ENCODE measurements at places on chromosomes 6 and 20.

GRCh38 chr6:166145751-166146150, 21.9 kb downstream of the TBXT start:
- no peak for DNase-seq

DNA sequence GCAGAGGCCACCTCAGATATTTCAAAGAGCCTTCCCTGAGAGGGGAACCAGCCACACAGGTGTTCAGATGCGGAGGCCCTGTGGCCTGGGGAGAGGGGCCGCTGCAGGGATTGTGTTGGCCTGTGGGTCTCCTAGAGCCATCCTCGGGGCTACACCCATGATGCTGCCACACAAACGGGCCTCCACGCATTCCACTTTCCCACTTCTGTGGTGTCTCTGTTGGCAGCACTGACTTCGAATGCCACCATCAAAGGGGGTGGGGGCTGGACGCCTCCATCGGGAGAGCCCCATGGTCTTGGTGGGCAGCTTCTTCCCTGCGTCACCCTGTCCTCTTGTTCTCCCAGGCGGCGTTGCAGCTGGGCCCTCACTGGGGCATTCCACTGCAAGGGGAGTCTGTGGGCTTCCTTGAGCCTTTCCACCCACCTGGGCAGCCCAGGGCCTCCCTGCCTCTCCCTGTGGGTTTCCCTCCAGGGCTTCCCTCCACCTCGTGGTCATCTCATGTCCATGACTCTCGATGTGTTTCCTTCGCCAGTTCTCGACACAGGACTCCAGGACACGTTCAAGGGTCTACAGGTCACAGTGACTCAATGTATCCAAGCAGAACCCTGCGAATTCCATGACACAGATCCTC, 145.5 kb downstream of the ERMARD start:
- no peak for DNase-seq

DNA sequence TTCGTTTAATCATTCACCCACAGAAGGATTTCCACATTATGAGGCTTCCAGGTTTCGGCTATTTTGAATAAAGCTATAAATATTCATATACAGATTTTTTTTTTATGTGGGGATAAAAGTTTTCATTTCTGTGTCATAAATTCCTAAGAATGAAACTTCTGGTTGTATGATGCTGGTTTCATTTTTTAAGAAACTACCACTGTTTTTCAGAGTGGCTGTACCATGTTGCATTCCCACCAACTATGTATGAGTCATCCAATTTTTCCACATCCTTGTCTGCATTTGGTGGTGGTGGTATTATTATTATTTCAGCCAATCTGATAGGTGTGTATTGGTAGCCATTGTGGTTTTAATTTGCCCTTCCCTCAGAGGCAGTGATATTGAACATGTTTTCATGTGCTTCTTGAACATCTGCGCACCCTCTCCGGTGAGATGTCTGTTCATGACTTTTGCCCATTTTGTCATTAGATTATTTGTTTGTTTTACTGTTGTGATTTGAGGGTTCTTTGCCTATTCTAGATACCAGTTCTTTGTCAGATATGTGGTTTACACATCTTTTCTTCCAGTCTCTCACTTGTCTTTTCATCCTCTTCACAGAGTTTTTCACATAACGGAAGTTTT, 75.5 kb downstream of the DOK5 start:
- DNase-seq: peak; percentile 45

GRCh38 chr6:15752820-15753219, 90.0 kb upstream of the DTNBP1 start:
- peak; percentile 15 for DNase-seq

DNA sequence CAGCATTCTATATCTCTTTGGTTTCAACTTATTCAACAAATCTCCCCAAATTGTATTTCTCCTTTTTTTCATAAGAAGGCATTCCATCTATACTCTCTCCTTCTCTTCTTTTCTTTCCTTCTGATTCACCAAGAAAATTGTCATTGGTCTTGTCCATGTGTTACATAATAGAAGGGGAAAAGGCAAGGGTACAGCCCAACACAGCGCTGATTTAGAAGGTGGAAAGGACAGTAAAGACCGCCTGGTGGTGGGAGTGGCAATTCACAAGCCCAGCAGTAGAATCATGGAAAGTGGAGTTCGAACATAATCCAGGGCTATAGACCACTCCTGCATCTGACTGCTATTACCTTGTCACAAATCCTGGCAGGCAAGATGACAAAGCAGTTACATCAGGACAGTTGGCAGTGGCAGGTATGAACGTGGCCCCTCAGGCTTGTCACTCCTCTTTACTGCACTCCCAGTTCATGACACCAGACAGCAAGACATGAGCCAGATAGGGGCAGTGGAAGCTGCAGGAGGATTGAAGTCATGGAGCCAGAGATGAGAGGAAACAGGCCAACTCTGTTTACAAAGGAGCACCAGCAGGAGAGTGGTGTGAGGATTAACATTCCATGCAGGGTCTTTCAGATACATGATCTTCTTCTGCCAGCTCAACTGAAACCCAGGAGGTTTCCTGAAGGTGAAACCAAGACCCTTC, 2.1 kb upstream of the TNFAIP3 start:
- DNase-seq: no peak

DNA sequence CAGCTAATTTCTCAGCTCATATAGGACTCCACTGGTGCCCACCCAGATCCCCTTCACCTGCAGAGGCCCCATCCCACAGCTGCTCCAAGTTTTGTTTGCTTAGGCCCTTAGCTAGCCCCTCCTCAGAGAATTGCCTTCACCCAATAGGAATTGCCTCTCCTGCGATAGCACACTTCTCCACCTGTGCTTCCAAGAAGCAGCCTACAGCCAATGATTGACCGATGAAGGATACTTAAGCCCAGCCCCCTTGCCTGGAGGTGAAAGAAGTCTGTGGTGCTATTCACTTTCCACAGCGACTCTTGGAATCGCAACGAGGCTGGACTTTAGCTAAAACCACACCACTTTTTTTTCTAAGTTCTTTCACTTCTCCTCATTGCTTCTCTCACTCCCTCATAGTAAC, 353.2 kb upstream of the BTBD3 start:
- DNase-seq: no peak

DNA sequence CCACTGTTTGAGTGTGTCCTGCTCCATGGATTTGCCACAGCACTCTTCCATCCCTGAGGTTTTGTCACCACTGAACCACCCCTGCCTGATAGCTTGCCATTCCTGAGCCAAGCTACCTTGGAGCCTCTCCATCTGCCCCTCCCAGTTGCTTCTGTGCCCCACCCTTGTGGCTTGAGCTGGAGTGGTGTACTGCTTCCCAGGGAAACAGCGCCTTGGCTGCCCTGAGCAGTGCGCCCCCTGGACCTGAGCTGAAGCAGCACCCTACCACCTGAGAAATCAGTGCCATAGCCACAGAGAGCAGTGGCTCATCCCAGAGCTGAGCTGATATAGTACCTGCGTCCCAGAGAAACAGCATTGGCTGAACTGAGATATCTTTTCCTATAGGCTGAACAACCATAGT, 40.3 kb downstream of the IL22RA2 start:
- no peak for DNase-seq

DNA sequence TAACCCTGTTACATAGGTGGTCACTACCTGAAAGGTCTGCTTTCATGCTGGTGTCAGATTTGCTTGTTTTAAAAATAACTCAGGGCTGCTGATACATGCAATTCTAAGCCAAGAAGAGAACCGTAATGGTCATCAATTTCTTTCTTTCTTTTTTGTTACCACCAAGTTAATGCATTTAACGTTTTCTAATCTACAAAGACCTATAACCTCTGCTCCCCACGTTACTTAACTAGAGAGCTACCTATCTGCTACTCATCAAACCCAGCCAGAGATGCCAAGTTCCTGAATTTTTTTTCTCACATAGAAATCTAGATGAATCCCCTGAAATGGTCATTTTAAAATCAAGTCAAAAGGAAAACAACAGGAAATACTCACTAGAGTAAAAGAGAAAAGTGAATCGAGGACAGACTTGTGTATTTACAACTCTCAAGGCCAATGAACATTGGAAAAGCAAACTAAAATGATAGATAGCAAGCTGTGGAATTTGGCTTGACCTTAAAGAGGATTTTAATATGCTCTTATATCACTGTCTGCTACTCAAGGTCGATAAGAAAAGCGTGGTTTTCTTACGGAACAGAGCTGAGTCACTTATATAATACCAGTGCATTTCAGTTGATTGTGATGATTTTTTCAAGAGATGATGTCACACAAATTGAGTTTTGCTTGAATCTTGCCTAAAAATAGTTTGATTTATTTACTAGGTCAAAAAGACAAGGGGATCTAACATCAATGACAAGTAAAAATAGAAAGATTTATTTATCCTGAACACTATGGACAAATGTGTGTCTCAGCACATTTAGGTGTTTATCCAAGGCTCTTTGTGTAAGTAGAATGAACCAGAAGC, 67.9 kb downstream of the SGK1 start:
- DNase-seq: peak; percentile 63

DNA sequence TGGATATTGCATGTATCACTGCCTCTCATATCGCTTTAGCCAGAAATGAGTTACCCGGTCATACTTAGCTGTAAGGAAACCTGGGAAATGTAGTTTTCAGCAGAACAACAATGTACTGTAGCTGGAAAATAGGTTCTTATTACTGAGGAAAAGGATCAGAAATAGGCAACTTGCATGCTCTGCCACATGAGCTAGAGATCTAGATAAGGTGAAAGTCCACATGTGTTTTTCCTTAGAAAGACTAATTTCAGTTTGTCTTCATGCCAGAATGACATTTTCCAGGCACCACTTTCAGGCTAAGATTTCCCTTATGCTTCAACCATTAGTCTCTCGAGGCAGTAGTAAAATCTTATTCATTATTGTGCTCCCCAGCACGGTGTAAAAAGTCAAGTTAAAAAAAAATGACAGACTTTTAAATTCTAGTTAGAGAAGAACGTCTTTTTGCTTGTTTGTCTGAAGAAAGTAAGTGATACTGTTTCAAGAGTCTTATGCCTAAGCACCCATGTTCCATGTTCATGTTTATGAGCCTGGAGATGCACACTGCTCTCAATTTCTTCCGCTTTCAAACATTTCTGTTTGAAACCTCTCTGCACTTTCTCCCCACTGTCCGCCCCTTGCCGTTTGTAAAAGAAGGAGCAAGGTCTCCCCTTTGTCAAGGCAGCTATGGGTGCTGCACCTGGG, 67.6 kb downstream of the ZNF831 start:
- no peak for DNase-seq

DNA sequence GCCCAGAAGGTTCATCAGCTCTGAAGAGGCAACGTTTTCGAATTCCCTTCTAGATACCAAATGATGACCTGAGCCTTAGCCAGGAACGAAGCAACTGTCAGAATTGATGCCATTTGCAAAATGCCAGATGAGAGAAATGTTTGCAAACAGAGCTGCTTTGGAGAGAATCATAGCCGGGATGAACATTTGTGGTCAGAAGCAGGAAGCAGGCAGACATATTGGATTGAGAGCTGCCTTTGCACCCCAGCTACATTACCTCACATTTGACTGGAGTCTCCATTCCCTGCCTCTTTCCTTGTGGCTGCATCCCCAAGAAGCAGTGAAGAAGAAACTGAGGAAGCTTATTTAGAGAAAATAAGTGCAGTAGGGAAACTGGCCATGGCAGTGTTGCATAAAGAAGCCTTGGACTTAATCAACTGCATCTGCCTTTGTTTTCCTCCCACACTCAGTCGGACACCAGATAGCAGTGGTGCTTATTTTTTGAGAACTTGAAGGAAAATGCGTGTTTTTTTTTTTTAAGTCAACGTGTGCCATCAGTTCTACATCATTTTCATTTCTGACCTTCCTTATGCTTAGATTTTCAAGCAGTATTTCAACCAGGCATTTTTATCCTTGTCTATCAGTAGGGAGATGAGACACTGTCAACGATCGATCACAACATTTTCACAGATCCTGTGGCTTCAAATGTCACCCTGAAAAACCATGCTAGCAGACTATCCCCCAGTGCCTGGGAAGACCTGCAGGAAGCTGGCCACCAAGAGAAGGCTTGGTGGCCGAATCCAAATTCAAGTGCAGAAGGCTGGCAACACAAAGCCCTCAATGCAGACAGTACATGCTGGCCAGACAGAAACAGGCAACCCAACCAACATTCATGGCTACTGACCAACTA, 541.2 kb upstream of the JARID2 start:
- DNase-seq: no peak

DNA sequence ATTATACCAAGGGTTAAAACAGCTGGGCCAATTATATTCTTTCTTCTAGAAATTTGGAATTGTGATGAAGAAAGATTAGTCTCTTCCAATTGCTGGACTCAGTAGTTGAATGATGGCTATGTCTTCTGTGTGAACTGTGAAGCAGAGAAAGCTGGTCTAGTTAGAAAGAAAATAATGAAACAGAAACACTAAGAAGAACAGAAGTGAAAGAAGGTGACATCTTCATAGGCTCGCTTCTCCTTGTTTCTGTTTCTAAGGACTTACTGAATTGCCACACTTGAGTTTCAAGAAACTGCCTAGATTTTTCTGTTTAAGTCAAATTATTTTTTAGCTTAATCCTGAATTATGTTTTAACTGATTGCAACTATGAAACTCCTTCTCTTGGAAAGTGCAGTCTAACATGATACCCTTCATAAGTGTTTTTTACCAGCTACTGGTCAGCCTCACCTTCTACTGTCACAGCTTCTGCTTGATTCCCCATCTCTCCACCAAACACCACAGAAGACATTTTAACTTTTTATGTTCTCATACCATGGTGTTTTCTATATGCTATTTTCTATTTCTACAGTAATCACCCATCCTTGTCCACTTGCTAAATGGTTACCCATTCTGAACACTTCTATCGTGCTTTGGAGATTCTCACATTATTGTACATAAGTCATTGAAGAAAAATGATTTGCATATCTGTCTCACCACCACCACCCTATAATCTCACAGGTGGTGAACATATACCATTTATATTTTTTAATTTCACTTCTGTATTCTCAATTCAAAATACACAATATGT, 268.8 kb downstream of the GRIK2 start:
- DNase-seq: no peak

GRCh38 chr6:52523378-52524142, 53.3 kb downstream of the TRAM2 start:
- no peak for DNase-seq

Measured in fibroblast of skin of abdomen (primary cell).